ENCODE measurements at places on chromosomes 13 and 19.

GRCh38 chr13:107238262-107238981 lies 670.5 kb upstream of the ARGLU1 start:
- no peak for DNase-seq

GRCh38 chr13:23558675-23559536 lies 11.3 kb upstream of the TNFRSF19 start:
- no peak for DNase-seq

DNA sequence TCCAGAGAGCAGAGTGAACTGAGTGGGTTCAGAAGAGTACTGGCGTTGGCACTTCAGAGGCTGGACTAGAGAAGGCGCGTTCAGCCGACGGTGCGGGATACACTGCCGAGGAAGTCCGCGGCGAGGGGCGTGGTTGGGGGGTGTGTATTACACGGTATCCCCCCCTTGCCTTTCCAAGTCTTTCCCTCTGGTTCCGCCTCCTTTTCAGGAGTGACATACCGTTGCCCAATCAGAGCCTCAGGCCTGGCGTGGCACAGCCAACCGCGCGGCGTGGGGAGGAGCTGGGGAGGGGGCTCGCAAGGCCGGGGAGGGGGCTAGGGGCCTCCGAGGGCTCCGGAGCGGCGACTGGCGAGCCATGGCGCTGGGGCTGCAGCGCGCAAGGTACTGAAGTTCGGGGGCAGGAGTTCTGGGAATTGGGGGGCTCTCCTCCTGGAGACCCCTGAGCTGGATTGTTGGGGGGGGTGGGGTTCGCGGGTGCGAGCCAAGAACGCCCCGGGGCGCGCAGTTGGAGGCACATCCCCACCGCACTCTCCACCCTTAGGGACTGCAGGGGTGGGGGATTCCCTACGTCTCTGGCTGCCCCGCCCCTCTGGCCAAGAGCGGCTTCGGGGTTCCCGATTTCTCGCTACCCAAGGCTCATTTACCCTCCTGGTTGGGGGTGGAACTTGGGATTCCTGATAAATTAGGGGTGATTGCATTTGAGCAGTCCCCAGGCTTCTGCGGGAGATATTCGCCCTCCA lies at the start of gene HIF3A:
Gene HIF3A, plus strand, starts transcription at position 321 of the 740 bp plus-strand sequence. Its CDS starts 35 bp downstream, at position 356.
- no peak for DNase-seq

- DNase-seq: no peak
Observed at GRCh38 chr13:40271931-40272775, 394.3 kb downstream of the FOXO1 start.

Measured in RPMI8226 (cell line).